BE2C (cell line): ENCODE measurements at places on chromosomes 11 and 22.

DNA sequence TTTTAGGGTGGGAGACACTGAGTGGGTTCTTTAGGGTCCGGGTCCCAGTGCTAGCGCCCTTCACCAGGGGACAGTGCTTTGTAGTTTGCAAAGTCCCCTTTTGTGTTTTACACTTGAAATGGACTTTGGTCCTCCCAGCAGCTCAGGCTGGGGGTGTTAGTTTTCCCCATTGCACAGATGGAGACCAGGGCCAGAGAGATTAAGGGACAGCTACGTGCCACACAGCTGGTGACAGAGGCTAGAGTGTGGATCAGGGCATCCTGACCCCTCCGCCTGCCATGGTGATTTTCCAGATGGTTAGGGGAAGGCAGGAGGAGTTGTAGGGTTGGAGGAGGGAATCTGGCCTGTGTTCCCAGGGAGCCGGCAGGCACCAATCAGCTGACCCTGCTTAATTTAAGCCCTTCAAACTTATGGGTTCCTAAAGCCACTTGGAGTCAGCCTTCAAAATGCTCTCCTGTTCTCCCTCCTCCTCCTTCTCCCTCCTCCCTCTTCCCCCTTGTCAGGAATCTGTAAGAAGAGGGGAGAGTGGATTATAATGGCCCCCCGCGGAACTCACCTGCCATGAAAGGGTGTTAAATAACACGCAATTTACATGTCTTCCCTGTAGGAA, 22.5 kb upstream of the MPPED1 start:
- DNase-seq: no peak

DNA sequence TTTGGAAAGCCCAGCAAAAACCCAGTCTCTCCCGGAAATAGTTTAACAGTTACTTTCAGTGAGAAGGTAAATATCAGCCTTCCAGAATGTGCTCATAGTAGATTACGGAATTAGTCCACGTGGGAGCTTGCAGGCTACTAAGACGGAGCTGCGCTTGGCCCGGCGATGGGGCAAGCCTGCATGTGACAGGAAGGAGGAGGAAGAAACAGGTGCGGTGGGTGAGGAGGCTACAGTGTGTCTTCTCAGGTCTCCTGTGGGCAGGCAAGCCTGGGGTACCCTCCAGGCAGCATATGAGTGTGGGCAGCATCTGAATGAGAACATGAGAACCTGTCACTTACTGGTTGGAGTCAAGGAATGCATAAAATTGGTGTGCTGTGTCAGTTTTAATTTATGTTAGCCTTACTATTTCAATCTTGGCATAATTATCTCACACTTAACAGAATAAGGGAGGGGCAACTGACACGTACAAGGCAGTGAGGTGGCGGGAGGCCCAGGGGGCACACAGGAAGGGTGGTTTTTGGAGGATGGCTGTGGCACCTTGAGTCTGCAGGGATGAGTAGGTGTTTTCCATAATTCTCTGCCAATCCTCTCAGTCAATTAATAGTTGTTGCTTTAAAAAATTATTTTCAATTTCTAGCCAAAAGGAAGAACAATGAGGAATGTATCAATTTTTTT, 35.7 kb downstream of the CLMP start:
- no peak for DNase-seq

DNA sequence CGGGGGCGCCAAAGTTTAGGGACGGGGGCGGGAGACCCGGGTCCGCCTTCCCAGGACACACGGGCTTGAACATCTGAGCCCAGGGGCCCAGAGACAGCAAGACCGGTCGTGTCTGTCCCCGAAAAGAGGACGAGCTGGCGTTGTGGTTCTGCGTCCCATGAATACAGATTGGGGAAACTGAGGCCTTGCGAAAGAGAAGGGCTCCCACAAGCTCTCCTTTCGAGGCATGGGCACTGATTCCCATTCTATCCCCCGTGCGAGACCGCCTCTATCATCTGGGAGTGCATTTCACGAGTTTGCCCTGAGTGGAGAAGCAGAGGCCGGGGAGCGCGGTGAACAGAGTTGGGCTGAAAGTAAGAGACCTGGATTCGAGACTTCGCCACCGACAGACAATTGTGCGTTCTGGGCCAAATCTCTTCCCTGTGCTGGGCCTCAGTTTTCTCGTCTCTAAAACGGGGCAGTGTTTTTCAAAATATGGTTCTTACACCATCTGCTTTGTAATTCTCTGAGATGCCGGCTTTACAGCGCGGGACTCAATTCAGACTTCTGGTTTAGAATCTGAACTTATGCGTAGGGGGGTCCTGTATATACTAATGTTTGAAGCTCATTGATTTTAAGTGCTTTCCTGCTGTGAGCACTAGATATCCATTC, 471 bp downstream of the RNF185 start:
- no peak for DNase-seq

- no peak for DNase-seq
These were observed 55.5 kb downstream of the CSNK2A3 start for GRCh38 chr11:11297578-11297977.

GRCh38 chr22:26367402-26368245, 61.4 kb upstream of the ASPHD2 start:
- peak; percentile 60 for DNase-seq

DNA sequence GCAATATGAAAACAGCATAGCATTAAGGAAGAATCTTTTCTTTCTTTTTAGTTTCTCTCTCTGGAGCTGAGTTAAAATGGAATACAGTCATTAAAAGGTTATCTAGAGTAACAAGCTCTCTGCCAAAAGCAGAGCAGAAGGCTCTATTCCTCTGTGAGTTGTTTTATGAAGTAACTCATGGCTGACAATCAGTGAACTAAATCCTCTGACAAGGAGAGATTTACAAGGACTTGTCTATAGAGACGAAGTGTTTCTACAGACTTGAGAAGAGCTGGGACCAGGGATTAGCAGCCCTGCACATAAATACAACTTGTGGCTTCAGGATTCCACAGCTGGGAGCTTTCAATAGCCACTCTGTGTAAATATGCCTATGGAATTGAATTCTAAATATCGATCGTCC, 192.5 kb upstream of the RAG2 start:
- no peak for DNase-seq

DNA sequence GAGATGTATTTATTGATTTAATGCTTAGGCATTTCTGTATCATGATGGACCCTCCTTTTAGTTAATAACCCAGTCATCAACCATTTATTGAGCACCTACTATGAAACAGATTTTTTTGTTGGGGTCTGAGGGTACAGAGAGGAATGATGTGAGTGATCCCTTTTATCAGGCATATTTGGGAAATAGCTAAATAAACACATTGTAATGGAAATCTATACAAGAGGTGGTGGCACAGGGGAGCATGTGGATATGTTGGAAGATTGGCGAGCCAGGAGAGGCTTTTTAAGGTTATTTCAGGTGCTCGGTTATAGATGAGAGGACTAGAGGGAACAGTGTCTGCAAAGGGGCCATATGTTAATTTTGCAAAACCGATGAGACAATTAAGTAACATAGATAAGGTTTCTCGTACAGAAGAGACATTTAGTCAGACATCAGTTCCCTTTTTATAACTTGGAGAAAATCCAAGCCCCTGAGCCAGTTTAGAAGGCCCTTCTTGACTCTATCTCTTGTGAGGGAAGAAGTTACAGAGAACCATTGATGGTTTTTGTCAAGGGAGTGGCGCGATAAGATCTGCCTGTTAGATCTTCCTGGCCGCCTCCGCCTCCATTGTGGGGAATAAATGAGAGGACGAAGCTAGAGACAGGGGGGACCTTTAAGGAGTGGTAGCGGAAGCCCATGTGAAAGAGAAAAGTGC, 2.0 kb downstream of the ATXN10 start:
- no peak for DNase-seq

GRCh38 chr11:95849087-95849825, 59.0 kb downstream of the CEP57 start:
- peak; percentile 54 for DNase-seq

GRCh38 chr22:26446808-26447515, 17.9 kb downstream of the ASPHD2 start:
- no peak for DNase-seq

DNA sequence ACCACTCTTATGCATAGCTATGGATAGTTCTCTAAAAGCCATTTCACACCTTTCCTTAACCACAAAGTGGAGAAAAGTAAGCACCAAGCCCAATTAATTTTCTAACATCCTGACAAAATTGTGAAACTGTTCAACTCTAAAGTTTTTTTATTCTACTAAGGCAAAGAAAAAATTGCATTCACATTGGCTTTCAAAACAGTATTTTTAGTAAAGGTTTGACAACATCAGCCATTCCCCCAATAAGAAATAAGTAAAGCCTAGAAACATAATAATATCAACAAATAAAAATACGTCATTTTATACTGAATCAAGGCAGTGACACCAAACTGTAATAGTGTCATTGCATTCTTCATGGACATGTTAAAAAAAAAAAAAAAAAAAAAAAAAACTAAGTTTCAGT, 11.1 kb downstream of the FAM168A start:
- no peak for DNase-seq

DNA sequence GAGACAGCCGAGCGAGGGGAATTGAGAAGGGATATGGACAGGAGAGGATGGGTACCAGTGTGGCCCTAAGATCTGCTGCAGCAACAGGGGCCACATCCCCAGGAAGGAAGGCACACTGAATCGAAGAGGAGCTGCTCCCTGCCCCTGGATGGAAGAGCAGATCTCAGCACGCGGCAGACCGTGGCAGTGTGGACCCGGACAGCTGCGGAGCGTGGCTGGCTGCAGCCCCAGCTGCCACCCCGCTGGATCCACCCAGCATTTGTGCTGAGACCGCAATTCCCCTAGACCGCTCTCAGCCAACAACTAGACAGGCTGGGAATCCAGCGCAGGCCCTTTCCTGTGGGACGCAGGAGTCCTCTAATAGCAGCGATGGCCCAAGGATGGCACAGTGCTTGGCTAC, 94.7 kb downstream of the NECTIN1 start:
- DNase-seq: no peak

DNA sequence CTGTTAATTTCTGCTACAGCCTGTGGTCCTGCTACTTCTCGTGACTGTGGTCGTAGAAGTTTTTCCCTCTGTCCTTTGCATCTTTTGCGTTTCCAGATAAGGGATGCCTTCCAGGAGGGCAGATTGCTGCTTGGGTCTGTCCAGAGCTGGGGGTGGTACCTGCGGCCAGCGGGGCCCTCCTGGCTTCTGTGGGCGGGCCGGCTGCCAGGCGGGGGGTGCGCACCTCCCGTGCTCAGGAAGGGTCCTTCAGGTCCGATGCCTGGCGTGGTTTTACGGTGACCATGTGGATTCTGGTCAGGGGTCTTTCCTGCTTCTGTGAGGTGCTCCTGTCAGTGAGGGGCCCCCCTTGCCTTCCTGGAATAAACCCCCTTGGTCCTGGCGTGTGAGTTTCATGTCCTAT, 84.8 kb downstream of the KCNQ1 start:
- peak; percentile 2 for DNase-seq

DNA sequence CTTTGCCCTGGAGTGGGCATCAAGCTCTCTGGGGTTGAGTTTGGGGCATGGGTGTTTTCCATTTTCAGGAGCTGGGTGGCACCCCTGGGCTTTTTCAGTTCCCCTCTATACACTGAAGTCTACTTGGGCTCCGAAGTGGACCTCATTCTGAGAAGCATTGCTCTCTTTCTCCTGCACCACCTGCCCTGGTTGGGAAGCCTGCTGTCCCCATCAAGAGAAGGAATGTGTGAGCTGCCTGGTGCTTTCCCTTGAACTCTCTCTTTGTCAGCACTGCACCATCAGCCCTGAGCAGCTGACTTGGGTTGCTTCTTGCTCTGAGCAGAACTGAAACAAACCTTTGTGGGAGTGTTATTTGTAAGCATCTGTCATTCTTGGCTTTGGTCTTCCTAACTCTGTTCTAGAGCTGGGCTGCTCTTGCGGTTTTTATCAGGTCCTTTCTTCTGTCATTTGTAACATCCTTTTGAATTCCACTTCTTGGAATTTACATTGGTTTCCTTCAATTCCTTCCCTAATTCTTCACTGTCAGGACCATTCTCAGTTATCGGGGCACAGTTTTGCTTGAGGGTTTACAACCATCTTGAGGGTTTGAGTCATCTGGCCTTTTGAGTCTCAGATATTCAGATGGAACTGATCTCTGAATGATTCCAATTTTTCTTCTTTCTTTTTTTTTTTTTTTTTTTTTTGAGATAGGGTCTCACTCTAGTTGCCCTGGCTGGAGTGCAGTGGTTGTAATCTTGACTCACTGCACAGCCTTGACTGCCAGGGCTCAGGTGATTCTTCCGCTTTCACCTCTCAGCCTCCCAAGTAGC, 20.5 kb downstream of the UBE2L3 start:
- no peak for DNase-seq

DNA sequence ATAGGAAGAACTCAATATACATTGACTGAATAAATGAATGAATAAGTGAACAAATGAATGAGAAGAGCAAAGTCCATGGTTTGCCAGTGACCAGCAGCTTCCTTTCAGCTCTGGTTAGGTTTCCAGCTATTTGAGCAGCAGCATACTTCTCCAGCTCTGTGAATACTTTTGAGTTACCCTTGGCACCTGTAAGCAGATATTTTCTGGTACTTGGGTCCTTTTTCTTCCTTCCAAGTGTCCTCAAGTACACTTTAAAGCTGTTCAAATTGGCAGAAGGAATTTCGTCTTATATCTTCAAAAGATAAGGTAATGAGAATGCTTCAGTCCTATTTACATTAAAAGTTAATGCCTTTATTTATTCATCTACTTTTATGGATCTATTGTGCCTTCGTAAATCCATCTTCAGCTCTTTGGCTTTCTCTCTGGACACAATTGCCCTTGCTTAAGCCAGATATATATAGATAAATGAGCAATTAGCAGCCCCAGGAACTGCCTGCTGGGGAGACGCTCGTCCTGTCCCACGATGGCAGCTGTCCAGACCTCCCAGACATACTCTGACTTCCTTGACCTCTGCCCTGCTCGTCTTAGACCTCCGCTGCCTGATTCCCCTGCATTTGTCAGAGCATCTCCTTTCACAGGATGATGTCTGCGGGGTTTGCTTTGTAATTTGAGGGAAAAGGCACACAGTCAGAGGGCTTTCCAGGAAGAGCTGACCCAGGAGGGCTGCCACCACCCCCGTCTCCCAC, 926.3 kb downstream of the OPCML start:
- no peak for DNase-seq

DNA sequence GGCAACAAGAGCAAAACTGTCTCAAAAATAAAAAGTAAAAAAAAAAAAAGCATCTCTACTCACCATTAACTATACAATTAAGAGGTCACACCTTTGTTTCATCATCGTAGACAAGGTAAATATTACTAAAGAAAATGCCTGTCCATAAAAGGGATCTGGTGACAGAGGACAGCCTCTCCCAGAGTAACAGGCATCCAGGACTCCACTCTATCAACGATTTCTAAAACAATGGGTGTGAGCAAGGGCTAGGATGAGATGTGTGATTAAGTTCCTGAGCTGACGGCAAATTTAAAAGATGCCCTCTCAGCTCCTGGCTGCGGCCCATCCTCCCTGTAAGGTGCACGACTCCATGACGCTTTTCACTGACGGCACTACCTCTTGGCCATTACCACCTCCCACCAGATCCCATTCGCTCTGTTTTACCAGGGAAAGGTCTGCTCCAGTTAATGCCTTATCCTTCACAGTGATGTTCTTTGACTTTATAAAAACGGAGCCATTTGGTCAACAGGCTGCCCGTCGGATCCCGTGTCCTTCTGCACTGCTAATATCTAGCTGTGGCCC, 2.3 kb upstream of the TMEM45B start:
- DNase-seq: no peak

- DNase-seq: no peak
These were observed 17.2 kb upstream of the BSX start for GRCh38 chr11:122998727-122999366.
